ENCODE measurements at places on chromosomes 2 and 18. TPM values are rescaled to one million over a fixed set of nuclear protein-coding genes. Genes with fewer than 3 reads are reported as not detected.

PFN4 gene
- 1.6 TPM for polyA plus RNA-seq

DNA sequence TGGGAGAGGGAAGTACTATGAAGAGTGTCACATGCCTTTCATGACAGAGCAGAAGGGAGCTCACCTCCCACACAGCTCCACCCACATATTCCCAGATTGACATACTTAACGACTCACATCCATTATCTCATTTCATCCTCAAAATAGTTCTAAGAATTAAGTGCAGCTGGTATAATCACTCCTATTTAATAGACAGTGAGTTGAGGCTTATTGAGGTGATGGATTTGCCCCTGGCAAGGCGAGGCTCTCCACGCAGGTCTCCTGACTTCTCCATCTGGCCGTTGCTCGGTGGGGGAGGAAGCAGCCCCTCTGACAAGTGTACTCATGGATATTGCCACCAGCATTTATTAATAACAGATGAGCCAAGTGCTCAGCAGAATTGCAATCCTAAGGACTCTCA lies 81.4 kb downstream of the TGOLN2 start:
- no peak for DNase-seq
- no peak overlapping the region for H3K4me3 ChIP-seq
- H3K27ac ChIP-seq: no peak overlapping the region
- peaks cover 53% of the 10 kb centered on the region for H3K4me1 ChIP-seq
- H3K27me3 ChIP-seq: no peaks in the 10 kb centered on the region
- peaks cover 5% of the 10 kb centered on the region for H3K36me3 ChIP-seq

GRCh38 chr2:177640423-177640822 lies 247.8 kb downstream of the AGPS start:
- no peaks in the 10 kb centered on the region for H3K27me3 ChIP-seq
- H3K4me3 ChIP-seq: no peak overlapping the region
- H3K4me1 ChIP-seq: peaks cover 2% of the 10 kb centered on the region
- H3K27ac ChIP-seq: no peak overlapping the region
- no peaks in the 10 kb centered on the region for H3K36me3 ChIP-seq

CFC1 gene
- not detected for polyA plus RNA-seq

DNA sequence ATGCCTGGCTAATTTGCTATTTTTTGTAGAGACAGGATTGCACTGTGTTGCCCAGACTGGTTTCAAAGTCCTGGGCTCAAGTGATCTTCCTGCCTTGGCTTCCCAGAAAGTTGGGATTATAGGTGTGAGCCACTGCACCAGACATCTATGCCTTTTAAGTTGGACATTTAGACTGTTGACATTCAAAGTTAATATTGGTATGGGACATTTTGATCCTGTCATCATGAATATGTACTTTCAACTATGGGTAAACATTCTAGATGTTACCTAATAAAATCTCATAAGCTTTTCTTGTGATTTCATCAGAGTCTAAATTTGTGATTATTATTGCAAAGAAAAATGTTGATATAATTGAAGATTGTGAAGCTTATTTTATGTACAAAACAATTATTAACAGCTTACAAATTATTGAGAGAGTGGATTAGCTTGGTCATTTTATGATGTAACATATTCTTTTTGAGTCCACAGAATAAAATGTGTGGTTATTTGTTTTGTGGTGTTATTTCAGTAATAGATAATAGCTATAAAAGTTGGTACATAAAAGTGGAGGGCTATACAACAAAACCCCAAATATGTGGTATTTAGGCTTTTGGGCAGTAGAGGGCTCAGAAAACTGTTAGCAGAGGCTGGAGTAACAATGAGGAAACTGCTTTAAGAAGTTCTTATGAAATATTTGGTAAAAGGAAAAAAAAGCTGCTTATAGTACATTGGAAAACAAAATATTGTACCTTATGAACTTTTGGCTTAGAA lies 41.4 kb downstream of the STARD6 start:
- H3K27ac ChIP-seq: no peak overlapping the region
- H3K4me1 ChIP-seq: no peaks in the 10 kb centered on the region
- DNase-seq: no peak

KCNJ13 gene
- 0.16 TPM for polyA plus RNA-seq

DNA sequence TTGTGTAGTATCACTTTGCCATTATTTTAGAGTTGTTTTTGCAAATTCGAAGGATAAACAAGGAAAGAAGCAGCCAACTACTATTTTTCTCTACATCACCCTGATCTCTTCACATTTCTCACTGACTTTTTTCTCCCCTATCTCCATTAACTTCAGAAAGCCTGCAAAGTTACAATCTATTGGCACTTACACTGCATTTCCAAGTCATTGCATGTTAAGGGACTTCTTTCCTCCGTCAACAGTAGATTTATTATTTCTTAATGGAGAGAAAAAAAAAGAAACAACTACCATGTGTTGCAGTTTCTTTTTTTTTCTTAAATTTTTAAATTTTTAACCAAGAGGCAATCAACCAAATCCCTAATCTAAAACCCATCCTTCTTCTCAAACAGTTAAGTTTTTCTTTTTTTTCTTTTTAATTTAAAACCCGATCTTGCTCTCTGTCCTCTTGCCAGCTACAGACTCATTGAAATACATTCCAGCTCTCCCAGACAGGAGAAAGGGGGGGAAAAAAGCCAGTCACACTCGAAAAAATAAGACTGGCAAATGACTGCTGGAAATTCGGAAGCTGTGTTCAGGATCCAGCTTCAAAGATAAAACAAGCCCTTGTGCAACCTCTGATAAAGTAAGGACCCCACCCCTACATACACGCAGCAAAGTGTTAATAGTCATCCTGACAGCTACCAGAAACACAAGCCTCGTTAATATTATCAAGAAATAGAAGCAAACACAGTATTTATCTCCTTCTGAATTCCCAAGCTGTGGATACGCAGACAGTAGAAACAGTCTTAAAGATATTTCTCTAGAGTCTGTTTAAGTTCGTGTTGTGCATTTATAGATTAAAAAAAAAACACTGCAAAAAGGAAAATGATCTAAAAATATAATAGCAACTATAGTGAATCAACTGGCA lies 1.3 kb downstream of the LRRTM4 start:
- no peak overlapping the region for H3K27ac ChIP-seq
- no peaks in the 10 kb centered on the region for H3K36me3 ChIP-seq
- H3K4me1 ChIP-seq: peaks cover 2% of the 10 kb centered on the region
- H3K27me3 ChIP-seq: no peaks in the 10 kb centered on the region
- peak; percentile 54 for DNase-seq

AQP12B gene
- 0.67 TPM for polyA plus RNA-seq

GRCh38 chr2:222430681-222431080 lies 6.3 kb downstream of the SGPP2 start:
- no peaks in the 10 kb centered on the region for H3K36me3 ChIP-seq
- DNase-seq: no peak
- no peak overlapping the region for H3K4me3 ChIP-seq

GRCh38 chr2:52611759-52612158 lies 1155.8 kb upstream of the CHAC2 start:
- no peak overlapping the region for H3K4me3 ChIP-seq
- DNase-seq: peak; percentile 1
- H3K36me3 ChIP-seq: no peaks in the 10 kb centered on the region
- no peaks in the 10 kb centered on the region for H3K27me3 ChIP-seq
- H3K4me1 ChIP-seq: no peaks in the 10 kb centered on the region
- no peak overlapping the region for H3K27ac ChIP-seq

NFATC1 gene
- polyA plus RNA-seq: 12.6 TPM

- H3K27me3 ChIP-seq: no peaks in the 10 kb centered on the region
- H3K27ac ChIP-seq: no peak overlapping the region
- no peaks in the 10 kb centered on the region for H3K36me3 ChIP-seq
- peak; percentile 85 for DNase-seq
- peaks cover 32% of the 10 kb centered on the region for H3K4me1 ChIP-seq
- H3K4me3 ChIP-seq: no peak overlapping the region
Measured at GRCh38 chr2:237540823-237541222, 25.6 kb upstream of the PRLH start.

LONRF2 gene
- polyA plus RNA-seq: 0.51 TPM

DNA sequence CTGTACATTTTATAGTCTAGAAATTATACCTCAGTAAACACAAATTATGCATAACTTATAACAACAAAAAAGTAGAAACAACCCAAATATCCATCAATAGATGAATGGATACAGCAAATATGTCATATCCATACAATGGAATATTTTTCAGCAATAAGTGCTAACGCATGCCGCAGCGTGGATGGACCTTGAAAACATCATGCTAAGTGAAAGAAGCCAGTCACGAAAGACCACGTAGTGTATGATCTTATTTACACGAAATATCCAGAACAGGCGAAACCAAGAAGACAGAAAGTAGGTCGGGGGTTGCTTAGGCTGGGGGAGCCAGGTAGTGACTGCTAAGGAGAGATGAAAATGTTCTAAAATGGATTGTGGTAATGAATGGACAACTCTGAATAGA lies 167.1 kb upstream of the MYCN start:
- peaks cover 2% of the 10 kb centered on the region for H3K27me3 ChIP-seq
- no peak for DNase-seq
- no peaks in the 10 kb centered on the region for H3K36me3 ChIP-seq
- H3K4me3 ChIP-seq: no peak overlapping the region
- no peak overlapping the region for H3K27ac ChIP-seq

TMEM247 gene
- not detected for polyA plus RNA-seq

- no peaks in the 10 kb centered on the region for H3K36me3 ChIP-seq
- H3K4me3 ChIP-seq: no peak overlapping the region
- H3K27ac ChIP-seq: no peak overlapping the region
- H3K4me1 ChIP-seq: peaks cover 19% of the 10 kb centered on the region
- no peaks in the 10 kb centered on the region for H3K27me3 ChIP-seq
Measured at GRCh38 chr2:160377204-160377995, 116.2 kb downstream of the RBMS1 start.

- H3K27me3 ChIP-seq: no peaks in the 10 kb centered on the region
- H3K4me3 ChIP-seq: no peak overlapping the region
- no peaks in the 10 kb centered on the region for H3K36me3 ChIP-seq
- H3K27ac ChIP-seq: peak overlapping the region; percentile 92
- H3K4me1 ChIP-seq: peaks cover 71% of the 10 kb centered on the region
Measured at GRCh38 chr2:29010946-29011345, 29.8 kb downstream of the TOGARAM2 start.

POTEI gene
- 0.13 TPM for polyA plus RNA-seq

- DNase-seq: no peak
- H3K36me3 ChIP-seq: no peaks in the 10 kb centered on the region
- no peaks in the 10 kb centered on the region for H3K27me3 ChIP-seq
Measured at GRCh38 chr18:3875376-3875775, 425.4 kb downstream of the TGIF1 start.

BUB1 gene
- 11.9 TPM for polyA plus RNA-seq

- H3K4me3 ChIP-seq: no peak overlapping the region
- DNase-seq: no peak
- H3K27ac ChIP-seq: no peak overlapping the region
- no peaks in the 10 kb centered on the region for H3K36me3 ChIP-seq
- H3K27me3 ChIP-seq: no peaks in the 10 kb centered on the region
- H3K4me1 ChIP-seq: no peaks in the 10 kb centered on the region
Measured at GRCh38 chr2:47724221-47724981, 58.5 kb upstream of the MSH6 start.

GRCh38 chr2:135072125-135072997 lies 20.3 kb downstream of the RAB3GAP1 start:
- no peaks in the 10 kb centered on the region for H3K27me3 ChIP-seq
- H3K27ac ChIP-seq: no peak overlapping the region
- DNase-seq: no peak
- H3K4me3 ChIP-seq: no peak overlapping the region
- H3K36me3 ChIP-seq: peaks cover 4% of the 10 kb centered on the region

SPP2 gene
- not detected for polyA plus RNA-seq

Measured in muscle of leg (tissue), 16 donors.